ENCODE measurements at places on chromosomes 16 and 17. TPM values are rescaled to one million over a fixed set of nuclear protein-coding genes. Genes with fewer than 3 reads are reported as not detected.

Gene CDRT15L2
- total RNA-seq = not detected

Gene ABCA8
- total RNA-seq = 52.9 TPM

Gene C17orf107
- 0.51 TPM for total RNA-seq

Gene CMTR2
- total RNA-seq = 10.3 TPM

Gene DHRS7B
- total RNA-seq = 22.4 TPM

Gene TMEM114
- not detected for total RNA-seq

Gene FGF11
- total RNA-seq = 9.8 TPM

GRCh38 chr16:27040732-27041131, 26.0 kb upstream of the C16orf82 start:
- no peak for DNase-seq

GRCh38 chr17:19719355-19720209, 3.2 kb upstream of the SLC47A2 start:
- DNase-seq = peak; percentile 30

- no peak for DNase-seq
Observed at GRCh38 chr17:72643575-72644216, 448.8 kb downstream of the SLC39A11 start.

- DNase-seq = no peak
Observed at GRCh38 chr16:67270931-67271338, 8.4 kb upstream of the PLEKHG4 start.

DNA sequence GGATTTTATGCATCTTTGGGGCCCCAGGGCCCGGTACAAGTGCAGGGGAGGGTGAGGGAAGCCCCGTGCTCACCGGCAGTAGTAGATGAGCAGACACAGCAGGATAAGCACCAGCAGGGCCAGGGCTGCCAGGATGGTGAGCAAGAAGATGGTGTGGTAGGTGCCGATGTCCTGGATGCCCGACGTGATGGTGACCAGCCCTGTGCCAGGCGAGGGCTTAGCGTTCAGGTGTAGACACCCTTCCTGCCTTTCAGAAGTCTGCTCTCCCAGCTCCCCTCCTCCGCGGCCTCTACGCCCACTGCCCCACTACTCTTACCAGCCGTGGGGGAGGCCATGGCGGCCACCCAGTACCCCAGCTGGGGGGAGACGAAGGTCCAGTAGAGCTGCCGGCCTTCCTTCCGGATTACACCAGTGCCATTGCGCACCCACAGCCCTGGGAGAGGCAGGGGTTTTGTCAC, 8.0 kb downstream of the FAM171A2 start:
- DNase-seq = no peak

GRCh38 chr17:73101031-73101430, 8.5 kb upstream of the SLC39A11 start:
- no peak for DNase-seq

- DNase-seq = no peak
Observed at GRCh38 chr17:77935121-77935571, 23.4 kb upstream of the TNRC6C start.

DNA sequence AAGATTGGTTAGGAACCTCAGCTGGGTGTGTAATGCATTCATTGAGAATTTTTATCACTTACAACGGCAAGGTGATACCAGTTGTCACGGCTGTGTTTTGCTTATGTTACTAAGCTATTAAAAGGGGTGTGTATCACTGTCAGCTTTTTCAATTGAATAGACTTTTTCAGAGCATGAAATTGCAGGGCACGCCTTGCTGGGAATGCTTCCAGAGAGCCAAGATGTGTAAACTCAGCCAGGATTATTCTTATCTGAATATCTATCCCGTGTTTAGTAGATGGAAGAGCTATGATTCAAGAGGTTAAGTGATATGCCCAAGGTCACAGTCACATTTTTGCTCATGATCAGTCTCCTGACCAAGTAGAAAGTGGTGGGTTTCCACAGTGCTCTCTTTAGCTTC, 6.6 kb upstream of the TEKT3 start:
- no peak for DNase-seq

- DNase-seq = no peak
Observed at GRCh38 chr16:7456211-7456610, 123.6 kb downstream of the RBFOX1 start.

DNA sequence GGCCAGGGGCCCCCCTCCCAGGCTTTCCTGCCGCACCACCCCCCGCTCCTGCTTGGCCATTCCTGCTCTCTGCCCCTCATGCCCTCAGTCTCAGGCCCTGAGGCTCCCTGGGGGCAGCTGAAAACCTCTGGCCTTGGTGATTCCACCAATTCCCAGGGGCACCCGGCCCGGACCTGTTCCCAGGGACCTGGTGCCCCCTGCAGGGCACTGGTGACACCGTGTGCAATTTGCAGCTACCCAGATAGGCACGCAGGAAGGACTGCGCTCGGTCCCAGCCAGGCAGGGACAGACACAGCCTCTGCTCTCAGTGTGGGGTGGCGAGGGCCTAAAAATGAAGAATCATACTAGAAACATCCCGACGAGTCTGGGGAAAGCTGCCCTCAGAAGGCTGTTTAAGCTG, 13.4 kb downstream of the WFDC1 start:
- peak; percentile 65 for DNase-seq

DNA sequence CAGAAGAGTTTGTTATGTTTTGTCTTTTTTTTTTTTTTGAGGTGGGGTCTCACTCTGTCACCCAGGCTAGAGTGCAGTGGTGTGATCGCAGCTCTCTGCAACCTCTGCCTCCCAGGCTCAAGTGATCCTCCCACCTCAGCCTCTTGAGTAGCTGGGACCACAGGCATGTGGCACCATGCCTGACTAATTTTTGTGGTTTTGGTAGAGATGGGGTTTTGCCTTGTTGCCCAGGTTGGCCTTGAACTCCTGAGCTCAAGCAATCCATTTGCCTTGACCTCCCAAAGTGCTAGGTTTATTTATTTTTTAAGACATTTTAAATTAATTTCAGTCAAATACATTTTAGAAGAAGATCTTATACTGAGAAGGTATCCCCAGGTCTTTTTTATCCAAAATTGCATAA, 366.7 kb downstream of the KCNJ2 start:
- no peak for DNase-seq

DNA sequence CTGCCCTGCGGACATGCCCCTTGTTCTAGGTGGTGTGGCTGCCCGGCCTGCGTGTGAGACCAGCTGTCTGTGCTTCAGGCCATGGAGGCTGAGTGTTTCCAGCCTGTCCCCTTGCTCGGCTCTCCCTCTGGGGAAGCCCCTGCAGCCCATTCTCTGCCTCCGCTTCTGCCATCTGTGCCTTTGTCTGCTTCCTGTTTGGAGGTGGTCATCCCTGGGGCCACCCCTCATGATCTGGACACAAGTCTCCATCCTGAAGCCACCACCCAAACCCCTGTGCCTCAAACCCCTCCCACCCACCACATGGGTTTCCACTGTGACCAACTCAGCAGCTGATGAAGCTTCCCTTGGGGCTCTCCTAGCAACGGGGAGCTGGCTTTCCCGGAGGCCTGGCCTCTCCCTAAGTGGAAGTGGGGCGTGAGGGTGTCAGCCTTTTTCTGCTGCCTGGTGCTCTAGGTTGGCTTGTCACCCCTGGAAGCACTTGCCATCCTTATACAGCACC, 184.9 kb downstream of the SEC14L1 start:
- DNase-seq = no peak

DNA sequence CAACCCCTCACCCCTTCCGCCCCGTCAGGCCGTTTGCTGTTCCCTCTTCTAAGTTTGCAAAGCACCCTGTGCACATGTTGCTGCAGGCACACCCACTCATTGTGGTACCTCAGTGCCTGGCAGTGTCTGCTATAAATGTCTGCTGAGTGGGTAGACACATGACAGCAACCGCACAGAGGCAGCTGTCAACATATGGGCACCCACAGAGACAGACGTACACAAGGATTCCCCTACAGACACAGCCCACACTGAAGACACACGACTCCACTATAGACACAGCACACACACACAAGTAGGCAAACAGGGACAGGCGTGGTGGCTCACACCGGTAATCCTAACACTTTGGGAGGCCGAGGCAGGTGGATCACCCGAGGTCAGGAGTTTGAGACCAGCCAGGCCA, 17.8 kb upstream of the CRK start:
- no peak for DNase-seq

DNA sequence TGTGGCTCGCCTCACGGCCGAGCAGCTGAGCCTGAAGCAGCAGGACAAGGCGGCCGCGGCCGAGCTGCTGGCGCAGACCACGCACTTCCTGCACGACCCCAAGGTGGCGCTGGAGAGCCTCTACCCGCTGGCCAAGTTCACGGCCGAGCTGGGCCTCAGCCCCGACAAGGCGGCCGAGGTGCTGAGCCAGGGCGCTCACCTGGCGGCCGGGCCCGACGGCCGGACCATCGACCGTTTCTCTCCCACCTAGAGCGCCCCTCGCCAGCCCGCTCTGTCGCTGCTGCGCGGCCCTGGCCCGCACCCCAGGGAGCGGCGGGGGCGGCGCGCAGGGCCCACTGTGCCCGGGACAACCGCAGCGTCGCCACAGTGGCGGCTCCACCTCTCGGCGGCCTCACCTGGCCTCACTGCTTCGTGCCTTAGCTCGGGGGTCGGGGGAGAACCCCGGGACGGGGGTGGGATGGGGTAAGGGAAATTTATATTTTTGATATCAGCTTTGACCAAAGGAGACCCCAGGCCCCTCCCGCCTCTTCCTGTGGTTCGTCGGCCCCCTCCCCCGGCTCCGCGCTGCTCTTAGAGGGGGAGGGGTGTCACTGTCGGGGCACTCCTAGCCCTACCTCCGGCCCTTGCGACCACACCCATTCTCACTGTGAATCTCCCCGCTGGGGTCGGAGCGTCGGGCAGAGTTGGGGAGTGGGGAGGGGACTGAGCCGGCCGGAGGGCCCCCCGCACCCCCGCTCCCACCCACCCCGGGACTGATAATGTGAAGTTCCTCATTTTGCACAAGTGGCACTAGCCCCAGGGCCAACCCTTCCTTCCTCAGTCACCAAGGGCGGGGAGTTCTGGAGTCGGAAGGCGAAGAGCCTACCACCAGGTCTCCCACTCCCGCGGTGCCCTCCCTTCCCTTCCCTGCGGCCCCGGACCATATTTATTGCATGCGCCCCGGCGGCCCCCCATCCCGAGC, 4.0 kb downstream of the HIC1 start:
- peak; percentile 91 for DNase-seq

- DNase-seq = peak; percentile 72
Observed at GRCh38 chr16:4257646-4258556, 14.9 kb downstream of the TFAP4 start.

DNA sequence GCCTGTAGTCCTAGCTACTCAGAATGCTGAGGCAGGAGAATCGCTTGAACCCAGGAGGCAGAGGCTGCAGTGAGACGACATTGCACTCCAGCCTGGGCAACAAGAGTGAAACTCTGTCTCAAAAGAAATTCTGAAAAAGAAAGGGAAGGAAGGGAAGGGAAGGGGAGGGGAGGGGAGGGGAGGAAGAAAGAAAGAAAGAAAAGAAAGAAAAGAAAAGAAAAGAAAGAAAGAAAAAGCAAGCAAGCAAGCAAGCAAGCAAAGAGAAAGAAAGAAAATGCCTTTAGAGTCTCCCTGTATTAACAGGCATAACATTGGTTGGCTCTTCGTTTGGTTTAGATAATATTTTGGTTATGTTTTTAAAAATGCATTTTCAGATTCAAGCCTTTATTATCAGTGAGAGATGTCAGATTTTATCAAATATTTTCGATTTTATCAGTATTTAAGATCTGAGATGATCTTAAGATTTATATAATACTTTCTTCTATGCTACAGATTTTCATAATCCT, 281.1 kb downstream of the NPIPA8 start:
- no peak for DNase-seq

DNA sequence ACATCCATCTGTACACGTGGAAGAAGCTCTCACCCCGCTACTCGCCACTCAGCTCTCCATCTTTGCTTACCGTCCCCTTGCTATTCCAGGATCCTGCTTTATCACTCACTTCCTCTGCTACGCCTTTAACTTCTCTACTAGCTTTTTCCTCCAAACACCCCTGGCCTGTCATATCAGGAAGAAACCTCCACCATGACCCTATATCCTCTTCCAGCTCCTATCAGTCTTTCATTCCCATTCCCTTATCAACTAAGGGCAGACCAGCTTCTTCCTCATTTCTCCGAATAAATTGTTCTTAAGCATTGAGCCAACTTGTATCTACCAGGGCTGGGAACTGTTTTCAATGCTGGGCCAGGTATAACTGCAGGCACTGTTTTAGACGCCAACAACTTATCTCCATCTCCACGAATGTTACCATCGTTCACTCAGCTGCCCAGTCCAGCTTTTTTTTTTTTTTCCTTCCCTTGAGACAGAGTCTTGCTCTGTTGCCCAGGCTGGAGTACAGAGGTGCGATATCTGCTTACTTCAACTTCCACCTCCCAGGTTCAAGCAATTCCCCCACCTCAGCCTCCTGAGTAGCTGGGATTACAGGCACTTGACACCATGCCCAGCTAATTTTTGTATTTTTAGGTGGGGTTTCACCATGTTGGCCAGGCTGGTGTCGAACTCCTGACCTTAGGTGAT, 4.3 kb downstream of the IQCK start:
- no peak for DNase-seq

- DNase-seq = no peak
Observed at GRCh38 chr17:66018786-66019185, 173.1 kb downstream of the CEP112 start.

DNA sequence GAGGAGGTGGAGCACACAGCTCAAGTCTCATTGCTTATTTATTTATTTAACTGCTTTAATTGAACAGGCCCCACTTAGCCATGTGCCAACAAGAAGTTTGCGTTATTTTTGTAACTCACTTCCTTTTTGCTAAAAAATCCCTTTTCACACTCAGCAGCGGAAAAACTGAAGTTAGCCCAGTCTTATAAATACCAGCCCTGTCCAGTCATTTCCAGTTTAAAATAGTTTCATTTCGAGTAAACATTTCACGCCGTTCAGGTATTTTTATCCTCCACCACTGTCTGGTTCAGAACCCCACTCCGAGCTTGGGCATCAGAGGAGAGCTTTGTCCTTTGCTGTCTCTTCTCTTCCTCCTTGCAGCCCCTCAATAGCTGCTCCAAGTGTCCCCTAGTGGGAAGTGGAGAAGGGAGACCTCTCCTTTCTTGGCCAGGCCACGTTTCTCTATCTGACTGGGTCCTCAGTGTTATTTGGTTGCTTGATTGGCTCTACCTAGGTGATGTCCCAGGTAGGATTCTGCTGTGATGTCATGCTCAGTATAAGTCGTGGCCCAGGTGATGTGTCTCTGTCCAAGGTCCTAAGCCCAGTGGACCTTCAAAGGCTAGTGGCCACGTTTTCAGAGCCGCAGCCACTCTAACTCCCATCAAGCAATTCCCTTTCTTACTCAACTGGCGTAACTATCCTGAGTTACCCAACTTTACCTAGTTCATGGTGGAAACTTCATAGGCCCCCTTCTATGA, 53.0 kb upstream of the GAS7 start:
- DNase-seq = no peak

DNA sequence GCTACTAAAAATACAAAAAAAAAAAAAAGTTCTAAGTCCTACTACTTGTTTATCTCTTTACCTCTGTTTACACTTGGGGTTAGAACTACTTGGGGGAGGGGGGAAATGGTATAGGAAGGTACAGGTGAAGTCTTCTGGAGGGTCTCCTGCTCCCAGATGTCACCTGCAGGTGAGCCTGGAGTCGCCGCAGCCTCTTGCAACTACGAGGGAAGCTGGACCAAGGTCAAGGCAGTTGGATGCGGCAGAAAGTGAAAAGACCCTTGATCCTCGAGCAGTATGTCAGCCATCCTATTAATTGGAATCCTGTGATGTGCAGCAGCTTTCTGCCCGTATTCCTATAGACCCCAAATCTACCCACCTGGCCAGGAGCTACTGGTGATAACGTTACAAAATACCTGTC, 33.0 kb downstream of the HAPSTR1 start:
- DNase-seq = no peak

GRCh38 chr16:15820837-15821236, 36.0 kb downstream of the MYH11 start:
- no peak for DNase-seq
